ENCODE measurements at places on chromosomes 12 and 14. TPM values are rescaled to one million over a fixed set of nuclear protein-coding genes. Genes with fewer than 3 reads are reported as not detected.
A peak's percentile ranks its signal among the peaks of the same experiment; 100 is the strongest.

DNA sequence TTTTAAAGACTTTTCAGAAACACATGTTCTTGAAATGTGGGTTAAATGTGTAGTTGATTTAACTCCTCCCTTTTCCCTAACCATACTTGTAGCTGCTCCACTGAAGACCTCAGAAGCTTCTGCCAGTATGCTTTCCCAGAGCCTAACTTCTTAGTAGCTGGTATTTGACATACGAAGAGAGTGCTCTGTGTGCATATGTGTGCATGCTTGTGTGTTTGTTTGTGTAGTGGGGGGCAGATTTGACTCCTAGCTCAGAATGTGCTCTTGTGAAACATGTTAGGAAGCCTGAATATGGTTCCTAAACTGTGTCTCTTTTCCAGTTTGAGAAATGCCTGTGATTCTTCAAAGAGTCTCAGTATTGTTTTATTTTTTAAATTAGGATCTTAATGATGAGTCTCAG lies 420.4 kb downstream of the PCNX1 start:
- DNase-seq: no peak

DNA sequence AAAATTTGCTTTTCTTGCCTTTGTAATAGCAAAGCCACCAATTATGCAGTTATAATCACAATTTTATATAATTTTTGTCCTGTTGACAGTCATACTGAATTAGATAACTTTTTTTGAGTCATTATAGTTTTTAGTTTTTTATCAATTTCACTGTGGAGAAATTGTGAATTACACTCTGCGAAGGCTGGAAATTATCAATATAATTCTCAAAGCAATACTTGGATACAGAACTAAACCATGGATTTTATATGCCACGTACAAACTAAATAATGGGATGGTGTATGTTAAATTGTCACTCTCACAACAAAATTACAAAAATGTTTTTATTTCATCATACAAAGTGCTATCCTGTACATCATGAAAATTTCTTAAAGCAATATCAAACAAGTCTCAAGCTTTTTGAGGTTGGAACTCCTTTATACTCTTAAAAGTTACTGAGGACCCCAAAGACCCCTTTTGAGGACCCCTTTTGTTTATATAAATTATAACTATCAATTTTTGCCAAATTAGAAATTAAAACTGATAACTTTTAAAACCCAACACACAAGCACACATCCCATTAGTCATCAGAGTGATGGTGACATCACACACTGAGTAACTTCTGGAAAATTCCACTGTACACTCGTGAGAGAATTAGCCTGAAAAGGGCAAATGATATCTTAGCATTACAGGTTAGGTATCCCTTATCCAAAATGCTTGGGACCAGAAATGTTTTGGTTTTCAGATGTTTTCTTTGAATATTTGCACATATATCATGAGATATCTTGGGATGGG lies 19.8 kb upstream of the AQP2 start:
- peak; percentile 69 for DNase-seq

- DNase-seq: no peak
These were observed 131.7 kb upstream of the ATP2B1 start for GRCh38 chr12:89840162-89840922.

GRCh38 chr14:76023757-76024156 lies 38.2 kb downstream of the IFT43 start:
- no peak for DNase-seq

DNA sequence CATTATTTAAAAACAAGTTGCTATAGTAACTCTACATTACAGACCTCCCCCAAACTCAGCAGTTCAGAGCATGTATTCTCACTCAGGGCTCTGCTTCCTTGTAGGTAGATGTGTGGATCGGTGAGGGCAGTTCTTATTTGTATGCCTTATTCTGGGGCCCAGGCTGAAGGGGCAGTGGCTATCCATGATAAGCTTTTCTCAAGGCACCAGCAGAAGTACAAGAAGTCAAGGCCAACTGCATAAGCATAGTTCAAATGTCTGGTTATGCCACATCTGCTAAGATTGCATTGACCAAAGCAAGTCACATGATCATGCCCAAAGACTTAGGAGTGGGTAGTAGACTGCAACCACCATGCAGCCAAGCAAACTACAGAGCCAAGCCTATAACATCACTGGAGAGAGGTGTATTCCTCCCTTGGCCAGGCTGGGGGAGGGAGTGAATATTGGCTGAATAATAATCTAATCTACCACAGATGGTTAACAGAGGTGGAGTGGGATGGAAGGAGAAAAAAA lies 4.6 kb downstream of the PSEN1 start:
- no peak for DNase-seq

- peak; percentile 88 for DNase-seq
These were observed 81.8 kb downstream of the SLC38A1 start for GRCh38 chr12:46187023-46187422.

DNA sequence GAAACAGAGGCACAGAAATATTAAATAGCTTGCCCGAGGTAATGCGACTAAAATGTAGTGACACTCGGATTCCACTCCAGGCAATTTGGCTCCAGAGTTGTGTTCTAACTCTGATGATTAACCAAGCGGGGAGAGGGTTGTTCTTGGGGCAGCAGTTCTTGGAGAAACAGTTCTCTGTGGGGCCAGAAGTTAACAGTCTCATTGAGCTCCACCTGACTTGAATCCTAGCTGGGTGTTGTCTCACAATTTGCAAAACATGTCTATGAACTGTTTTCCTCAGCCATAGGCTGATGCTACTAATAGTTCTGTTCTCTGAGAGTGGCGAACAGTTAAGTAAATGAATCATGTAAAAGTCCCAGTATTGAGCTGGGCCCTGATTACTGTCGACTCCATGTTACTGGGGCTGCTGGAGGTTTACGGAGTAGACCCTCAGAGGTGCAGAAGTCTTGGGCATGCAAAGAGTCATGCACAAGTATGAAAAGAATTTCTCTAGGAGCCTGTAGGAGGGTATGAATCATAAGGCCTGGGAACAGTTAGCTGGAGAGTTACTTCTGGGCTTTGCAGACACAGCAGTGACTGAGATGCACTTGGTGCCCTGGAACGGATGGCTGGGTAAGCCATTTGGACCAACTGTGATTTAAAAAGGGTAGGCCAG lies 15.4 kb upstream of the NIN start:
- peak; percentile 84 for DNase-seq

DNA sequence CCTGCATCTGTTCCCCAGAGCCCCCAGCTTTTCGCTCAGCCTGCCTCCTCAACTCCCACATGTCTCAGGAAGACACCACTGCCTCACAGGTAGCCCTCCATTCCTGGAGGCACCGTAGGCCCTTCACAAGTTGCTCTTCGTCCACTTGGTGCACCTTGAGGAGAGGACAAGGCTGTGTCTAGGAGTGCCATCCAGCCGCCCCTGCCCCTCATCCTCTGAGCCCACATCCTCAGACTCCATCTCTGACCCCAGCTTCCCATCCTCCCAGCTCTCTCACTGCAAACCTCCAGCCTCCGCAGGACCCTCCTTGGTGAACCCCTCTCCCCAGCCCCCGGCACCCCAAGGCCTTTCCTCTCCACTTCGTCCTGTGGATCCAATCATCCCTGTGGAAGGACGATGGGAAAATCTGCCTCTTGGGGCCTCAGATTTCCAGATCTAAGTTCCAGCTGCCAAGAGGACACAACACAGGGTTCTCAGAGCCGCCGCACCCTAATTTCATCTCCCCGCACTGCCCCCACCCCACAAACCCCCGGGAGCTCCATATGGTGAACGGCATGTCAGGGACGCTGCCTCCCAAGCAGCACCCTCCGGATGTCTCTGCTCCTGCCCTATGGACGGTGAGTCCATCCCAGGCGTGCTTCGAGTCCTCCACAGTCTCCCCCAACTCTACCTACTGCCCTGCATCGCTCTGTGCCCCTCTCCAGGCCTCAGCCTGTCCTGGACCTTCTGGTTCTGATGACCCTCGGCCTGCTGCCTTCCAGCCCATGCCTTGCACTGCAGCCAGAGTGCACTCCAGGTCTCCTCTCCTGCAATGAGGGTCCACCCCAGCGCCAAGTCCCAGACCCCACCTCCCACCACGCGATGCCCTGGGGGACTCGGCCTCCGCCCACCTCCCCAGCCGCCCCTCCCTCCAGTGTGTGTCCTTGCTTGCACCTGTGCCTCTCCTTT lies 314.1 kb upstream of the DIO3 start:
- DNase-seq: no peak

SETD1B gene
- total RNA-seq: 2.7 TPM

DDN gene
- not detected for total RNA-seq

ALKBH2 gene
- 4.2 TPM for total RNA-seq

PLA2G1B gene
- total RNA-seq: not detected

TM7SF3 gene
- 76.7 TPM for total RNA-seq
